Activated naive CD4-positive, alpha-beta T cell treated with anti-CD3 and anti-CD28 coated beads for 36 hours (primary cell): ENCODE measurements at places on chromosomes 11 and 22. TPM values are rescaled to one million over a fixed set of nuclear protein-coding genes. Genes with fewer than 3 reads are reported as not detected.

Gene KRTAP5-1
- total RNA-seq, result not detected

Gene ELMOD1
- total RNA-seq, result not detected

Gene LARGE2
- total RNA-seq, result 0.52 TPM

Gene PANX2
- 1.7 TPM for total RNA-seq

Gene UCP2
- total RNA-seq, result 149 TPM

Gene UCP3
- 0.32 TPM for total RNA-seq

Gene PRR33
- total RNA-seq, result 0.12 TPM

Gene OR8D4
- not detected for total RNA-seq

Gene DERL3
- total RNA-seq, result 7.5 TPM

DNA sequence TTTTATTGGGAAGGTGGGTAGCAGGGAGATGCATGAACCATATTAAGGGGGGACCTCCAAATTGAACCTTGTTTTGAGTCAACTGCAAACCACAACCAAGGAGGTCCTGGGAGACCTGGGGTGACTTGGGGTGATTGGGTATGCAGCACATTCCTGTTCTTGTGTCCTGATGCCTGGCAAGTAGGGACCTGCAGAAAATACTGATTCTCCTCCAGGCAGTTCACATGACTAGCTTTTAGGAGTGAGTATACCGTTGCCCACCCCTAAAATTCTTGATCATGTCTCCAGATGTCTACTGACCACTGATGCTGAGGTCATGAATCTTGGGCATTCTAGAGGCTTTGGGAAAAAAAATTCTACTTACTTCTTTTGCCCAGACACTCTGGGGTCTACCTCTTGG, 6.3 kb downstream of the EHF start:
- DNase-seq, result no peak
- H3K36me3 ChIP-seq, result no peaks in the 10 kb centered on the region
- H3K27ac ChIP-seq, result no peak overlapping the region
- no peak overlapping the region for H3K4me3 ChIP-seq

GRCh38 chr11:110301577-110301976, 5.2 kb upstream of the RDX start:
- H3K36me3 ChIP-seq, result no peaks in the 10 kb centered on the region
- no peak overlapping the region for H3K27ac ChIP-seq
- H3K4me3 ChIP-seq, result no peak overlapping the region
- peaks cover 23% of the 10 kb centered on the region for H3K4me1 ChIP-seq

DNA sequence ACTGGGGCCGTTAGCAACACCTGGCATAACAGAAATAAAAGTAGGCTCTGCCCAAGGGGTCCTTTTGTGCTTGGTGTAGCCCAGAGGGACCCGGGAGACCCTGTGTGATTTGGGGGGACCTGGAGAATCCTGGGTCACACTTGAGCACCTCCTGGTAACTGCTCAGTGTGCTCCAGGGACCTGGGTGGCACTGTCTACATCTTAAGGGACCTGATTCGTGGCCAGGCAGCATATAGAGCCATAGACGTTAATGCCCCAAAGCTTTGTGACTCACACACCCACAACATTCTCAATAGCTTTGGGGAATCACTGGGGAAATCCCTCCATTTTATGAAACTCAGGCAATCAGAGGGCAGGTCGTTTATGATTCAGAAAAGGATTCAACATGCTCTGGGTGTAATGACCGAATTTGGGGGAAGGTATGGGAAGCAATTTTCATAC, 3.6 kb upstream of the IGF2 start:
- peaks cover 34% of the 10 kb centered on the region for H3K4me1 ChIP-seq
- DNase-seq, result peak; percentile 75
- H3K27ac ChIP-seq, result peak overlapping the region; percentile 63
- H3K36me3 ChIP-seq, result no peaks in the 10 kb centered on the region
- H3K27me3 ChIP-seq, result peaks cover 56% of the 10 kb centered on the region
- H3K4me3 ChIP-seq, result peak overlapping the region; percentile 49

- H3K27me3 ChIP-seq, result no peaks in the 10 kb centered on the region
- H3K4me1 ChIP-seq, result peaks cover 53% of the 10 kb centered on the region
- no peak overlapping the region for H3K27ac ChIP-seq
- H3K36me3 ChIP-seq, result peaks cover 27% of the 10 kb centered on the region
- DNase-seq, result no peak
Measured at GRCh38 chr22:30949934-30950660, 18.5 kb downstream of the MORC2 start.

DNA sequence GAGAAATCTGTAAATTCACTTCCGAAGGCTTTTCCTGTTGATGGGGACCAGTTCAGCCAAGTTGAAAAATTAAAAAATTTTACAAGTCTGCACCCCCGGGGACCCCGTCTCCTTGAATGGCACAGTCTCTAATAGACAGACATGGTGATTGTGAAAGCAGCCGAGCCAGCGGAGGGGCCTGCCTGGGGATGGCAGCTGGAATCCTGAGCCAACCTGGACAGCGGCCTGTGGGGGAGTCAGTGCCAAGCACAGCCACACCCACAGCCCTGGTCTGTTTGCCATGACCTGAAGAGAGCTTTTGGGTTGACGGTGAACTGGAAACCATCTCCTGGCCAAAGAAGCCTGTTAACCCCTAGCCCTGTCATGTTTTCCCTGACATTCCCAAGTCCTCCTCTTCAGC, 64.7 kb downstream of the PARVG start:
- H3K27ac ChIP-seq, result no peak overlapping the region
- no peak overlapping the region for H3K4me3 ChIP-seq
- peaks cover 12% of the 10 kb centered on the region for H3K27me3 ChIP-seq
- no peak for DNase-seq
- no peaks in the 10 kb centered on the region for H3K36me3 ChIP-seq
- H3K4me1 ChIP-seq, result no peaks in the 10 kb centered on the region

DNA sequence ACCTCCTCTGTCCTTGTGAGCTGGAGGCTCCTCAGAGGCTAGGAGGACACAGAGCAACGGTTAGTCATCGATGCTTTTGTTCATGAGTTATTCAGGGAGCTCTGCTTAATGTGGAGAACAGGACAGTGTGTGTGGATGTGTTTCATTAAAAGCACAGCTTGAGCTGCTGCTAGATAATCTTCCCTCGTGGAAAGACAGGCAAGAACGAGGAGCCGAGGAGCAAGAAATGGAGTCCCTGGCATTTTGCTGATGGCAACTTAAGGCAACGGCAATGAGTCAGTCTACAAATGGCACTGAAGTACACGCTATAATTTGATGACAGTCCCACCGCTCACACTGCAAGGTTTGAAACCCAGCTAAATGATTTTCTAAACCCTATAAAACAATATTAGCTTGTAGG, 106.2 kb downstream of the IGLL1 start:
- no peak overlapping the region for H3K4me3 ChIP-seq
- H3K27me3 ChIP-seq, result no peaks in the 10 kb centered on the region
- H3K27ac ChIP-seq, result no peak overlapping the region
- H3K36me3 ChIP-seq, result no peaks in the 10 kb centered on the region
- H3K4me1 ChIP-seq, result no peaks in the 10 kb centered on the region

- DNase-seq, result no peak
- H3K27me3 ChIP-seq, result no peaks in the 10 kb centered on the region
- H3K36me3 ChIP-seq, result peaks cover 1% of the 10 kb centered on the region
- no peak overlapping the region for H3K4me3 ChIP-seq
- no peak overlapping the region for H3K27ac ChIP-seq
Measured at GRCh38 chr11:9947231-9947864, 283.5 kb downstream of the SWAP70 start.

DNA sequence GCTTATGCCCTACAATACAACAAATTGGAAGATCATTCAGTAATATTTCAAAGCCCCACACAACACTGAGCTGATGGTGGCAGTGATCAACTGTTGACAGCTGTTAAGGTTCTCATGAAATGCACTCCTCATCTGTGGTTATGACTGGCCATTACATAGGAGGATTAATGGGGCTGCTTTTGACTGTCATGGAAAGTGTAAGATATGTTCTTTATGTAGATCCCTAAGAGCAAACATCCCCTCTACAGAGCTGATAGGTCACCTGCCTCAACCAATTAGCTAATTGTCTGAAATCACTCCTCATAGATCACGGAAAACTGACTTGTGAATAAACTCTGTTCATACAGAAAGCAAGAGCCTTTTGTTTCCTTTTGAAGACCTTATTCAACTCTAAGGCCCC, 78.1 kb downstream of the GAB2 start:
- peaks cover 2% of the 10 kb centered on the region for H3K27me3 ChIP-seq
- peaks cover 2% of the 10 kb centered on the region for H3K4me1 ChIP-seq
- DNase-seq, result no peak
- H3K27ac ChIP-seq, result no peak overlapping the region
- H3K4me3 ChIP-seq, result no peak overlapping the region
- no peaks in the 10 kb centered on the region for H3K36me3 ChIP-seq

- no peak overlapping the region for H3K4me3 ChIP-seq
- no peaks in the 10 kb centered on the region for H3K36me3 ChIP-seq
- H3K27ac ChIP-seq, result no peak overlapping the region
- H3K27me3 ChIP-seq, result no peaks in the 10 kb centered on the region
- H3K4me1 ChIP-seq, result no peaks in the 10 kb centered on the region
Measured at GRCh38 chr11:1408346-1408745, 18.6 kb downstream of the BRSK2 start.

- no peak overlapping the region for H3K4me3 ChIP-seq
- H3K27me3 ChIP-seq, result no peaks in the 10 kb centered on the region
- H3K27ac ChIP-seq, result no peak overlapping the region
- no peak for DNase-seq
Measured at GRCh38 chr11:15730995-15731385, 616.3 kb downstream of the INSC start.

GRCh38 chr22:29581799-29582198, 886 bp upstream of the NIPSNAP1 start:
- DNase-seq, result no peak
- H3K36me3 ChIP-seq, result peaks cover 3% of the 10 kb centered on the region
- H3K27ac ChIP-seq, result no peak overlapping the region

GRCh38 chr11:61095021-61095420, 7.3 kb upstream of the CD5 start:
- peaks cover 42% of the 10 kb centered on the region for H3K4me1 ChIP-seq
- no peak overlapping the region for H3K4me3 ChIP-seq
- H3K36me3 ChIP-seq, result peaks cover 18% of the 10 kb centered on the region
- no peaks in the 10 kb centered on the region for H3K27me3 ChIP-seq
- H3K27ac ChIP-seq, result peak overlapping the region; percentile 7

DNA sequence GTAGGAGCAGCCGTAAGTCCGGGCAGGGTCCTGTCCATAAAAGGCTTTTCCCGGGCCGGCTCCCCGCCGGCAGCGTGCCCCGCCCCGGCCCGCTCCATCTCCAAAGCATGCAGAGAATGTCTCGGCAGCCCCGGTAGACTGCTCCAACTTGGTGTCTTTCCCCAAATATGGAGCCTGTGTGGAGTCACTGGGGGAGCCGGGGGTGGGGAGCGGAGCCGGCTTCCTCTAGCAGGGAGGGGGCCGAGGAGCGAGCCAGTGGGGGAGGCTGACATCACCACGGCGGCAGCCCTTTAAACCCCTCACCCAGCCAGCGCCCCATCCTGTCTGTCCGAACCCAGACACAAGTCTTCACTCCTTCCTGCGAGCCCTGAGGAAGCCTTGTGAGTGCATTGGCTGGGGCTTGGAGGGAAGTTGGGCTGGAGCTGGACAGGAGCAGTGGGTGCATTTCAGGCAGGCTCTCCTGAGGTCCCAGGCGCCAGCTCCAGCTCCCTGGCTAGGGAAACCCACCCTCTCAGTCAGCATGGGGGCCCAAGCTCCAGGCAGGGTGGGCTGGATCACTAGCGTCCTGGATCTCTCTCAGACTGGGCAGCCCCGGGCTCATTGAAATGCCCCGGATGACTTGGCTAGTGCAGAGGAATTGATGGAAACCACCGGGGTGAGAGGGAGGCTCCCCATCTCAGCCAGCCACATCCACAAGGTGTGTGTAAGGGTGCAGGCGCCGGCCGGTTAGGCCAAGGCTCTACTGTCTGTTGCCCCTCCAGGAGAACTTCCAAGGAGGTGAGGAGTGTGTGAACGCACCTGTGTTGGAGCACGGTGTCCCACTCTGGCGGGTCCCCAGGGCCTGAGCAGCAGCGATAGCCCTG, at the start of gene TAGLN:
Gene TAGLN (plus strand): TSS at position 318 of the 863 bp plus-strand sequence. CDS start 3,644 bp downstream, outside the sequence.
- DNase-seq, result no peak
- no peaks in the 10 kb centered on the region for H3K4me1 ChIP-seq
- peaks cover 4% of the 10 kb centered on the region for H3K36me3 ChIP-seq
- H3K27me3 ChIP-seq, result no peaks in the 10 kb centered on the region
- no peak within 1 kb of the TSS for H3K4me3 ChIP-seq

DNA sequence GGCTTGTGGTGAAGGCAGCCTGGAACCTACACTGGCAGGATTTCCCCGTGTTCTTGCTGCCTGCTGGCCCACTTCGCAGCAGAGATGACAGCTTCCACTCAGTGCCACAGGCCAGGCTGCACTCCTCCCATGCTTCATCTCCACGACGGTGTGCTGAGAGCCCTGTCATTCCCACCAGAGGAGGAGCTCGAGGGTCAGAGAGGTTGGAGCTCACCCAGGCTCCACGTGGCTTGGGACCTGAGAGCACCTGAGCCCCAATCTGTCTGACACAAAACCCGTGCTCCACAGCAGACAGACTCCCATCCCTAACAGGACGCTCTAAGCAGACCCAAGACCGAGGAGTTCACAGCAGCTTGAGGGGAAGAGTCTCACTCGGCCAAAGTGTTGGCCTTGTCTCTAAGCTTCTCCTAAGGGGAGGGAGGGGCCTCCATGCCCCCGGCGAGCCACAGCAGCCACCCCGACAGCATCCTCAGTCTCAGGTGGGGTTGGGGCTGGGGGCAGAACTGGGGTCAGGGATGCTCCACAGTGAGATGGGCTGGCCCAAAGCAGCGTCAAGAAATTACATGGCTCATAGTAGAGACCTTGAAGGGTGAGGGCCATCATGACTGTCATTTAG, 10.7 kb downstream of the LRFN4 start:
- no peaks in the 10 kb centered on the region for H3K36me3 ChIP-seq
- H3K27ac ChIP-seq, result no peak overlapping the region
- no peak for DNase-seq
- no peak overlapping the region for H3K4me3 ChIP-seq

GRCh38 chr11:25065746-25066145, 568.9 kb downstream of the LUZP2 start:
- H3K4me3 ChIP-seq, result no peak overlapping the region
- H3K27ac ChIP-seq, result no peak overlapping the region
- no peaks in the 10 kb centered on the region for H3K4me1 ChIP-seq
- H3K27me3 ChIP-seq, result no peaks in the 10 kb centered on the region
- H3K36me3 ChIP-seq, result no peaks in the 10 kb centered on the region

DNA sequence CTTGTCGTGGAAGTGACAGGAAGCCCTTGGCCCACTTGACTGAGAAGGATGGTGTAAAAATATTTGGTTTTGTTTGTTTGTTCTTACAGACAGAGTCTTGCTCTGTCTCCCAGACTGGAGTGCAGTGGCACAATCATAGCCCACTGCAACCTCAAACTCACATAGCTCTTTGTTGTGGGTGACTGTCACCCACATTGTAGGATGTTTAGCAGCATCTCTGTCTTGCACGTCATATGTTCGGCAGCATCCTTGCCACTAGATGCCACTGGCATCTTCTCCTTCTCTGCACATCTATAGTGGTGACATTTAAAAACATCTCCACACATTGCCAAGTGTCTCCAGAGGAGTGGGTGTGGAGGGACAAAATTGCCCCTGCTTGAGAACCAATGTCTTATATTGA, 56.8 kb downstream of the PRR5L start:
- peak; percentile 76 for DNase-seq
- H3K27ac ChIP-seq, result no peak overlapping the region
- peaks cover 54% of the 10 kb centered on the region for H3K4me1 ChIP-seq
- no peaks in the 10 kb centered on the region for H3K36me3 ChIP-seq
- no peak overlapping the region for H3K4me3 ChIP-seq
